ENCODE measurements at places on chromosomes 4 and X.

- DNase-seq = no peak
Measured at GRCh38 chrX:14501327-14501726, 28.0 kb upstream of the GLRA2 start.

GRCh38 chr4:75321484-75321883 lies 192.7 kb downstream of the RCHY1 start:
- DNase-seq = no peak

DNA sequence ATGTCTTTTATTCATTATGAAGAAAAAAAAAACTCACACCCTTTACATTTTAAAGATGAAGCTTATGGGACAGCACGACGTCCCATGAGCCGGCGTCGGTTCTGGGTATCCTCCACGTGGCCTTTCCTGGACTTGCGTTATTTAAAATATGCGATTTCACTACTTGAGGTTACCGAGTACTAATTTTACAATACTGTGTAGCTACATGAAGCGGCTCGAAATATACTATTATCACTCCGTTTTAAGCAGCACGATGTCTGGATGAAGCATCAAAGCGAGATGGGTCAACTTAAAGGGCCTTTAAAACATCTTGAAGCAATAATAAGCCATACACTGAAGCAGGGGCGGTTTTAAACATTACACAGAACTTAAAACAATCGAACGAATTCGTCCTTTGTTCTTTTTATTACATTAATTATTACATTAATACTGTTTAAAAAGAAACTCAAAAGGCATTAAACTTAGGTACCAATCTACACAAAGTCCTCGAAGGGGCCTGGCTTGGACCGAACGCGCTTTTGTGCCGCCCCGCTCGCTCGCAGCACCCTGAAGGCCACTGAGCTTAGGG lies 1.4 kb upstream of the KLF3 start:
- DNase-seq = no peak

- no peak for DNase-seq
Measured at GRCh38 chr4:8181844-8182243, 17.2 kb upstream of the SH3TC1 start.

DNA sequence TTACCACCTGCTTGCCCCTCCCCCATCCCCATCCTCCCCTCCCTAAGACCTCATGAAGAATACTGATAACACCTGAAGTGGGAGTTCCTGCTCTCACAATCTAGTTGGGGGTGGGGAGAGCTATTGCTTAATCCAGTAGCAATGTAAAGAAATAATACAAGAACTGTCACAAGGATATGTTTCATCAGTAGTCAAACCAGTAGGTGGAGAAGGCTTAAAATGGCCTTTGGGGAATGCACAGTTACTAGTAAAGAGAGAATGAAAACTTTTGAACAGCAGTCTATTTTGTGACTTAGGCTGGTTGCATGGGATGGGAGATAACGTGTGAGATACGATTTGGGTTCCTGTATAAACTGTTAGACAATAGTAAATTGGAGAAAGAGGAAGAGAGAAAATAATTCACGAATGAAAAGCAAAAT lies 6.0 kb downstream of the GALNT7 start:
- no peak for DNase-seq

GRCh38 chr4:145435646-145436045 lies 46.0 kb upstream of the SMAD1 start:
- no peak for DNase-seq

DNA sequence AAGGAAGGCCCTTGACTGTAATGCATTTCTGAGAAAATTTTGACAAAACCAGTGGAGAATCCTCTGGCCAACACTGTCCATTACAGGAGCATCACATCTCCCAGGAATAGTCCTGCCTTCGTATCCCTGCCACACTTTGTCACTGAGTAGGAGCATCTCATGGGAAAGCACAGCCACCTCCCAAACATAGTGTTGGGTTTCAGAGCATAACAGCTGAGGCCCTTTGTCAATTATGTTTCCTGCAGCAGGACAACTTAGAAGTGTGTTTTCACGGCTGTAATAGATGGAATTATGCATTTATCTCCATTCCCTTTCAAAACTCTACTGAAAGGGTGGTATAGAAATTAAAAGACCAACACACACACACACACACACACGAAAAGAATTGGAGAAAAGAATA lies 91.1 kb upstream of the SMAD1 start:
- no peak for DNase-seq

DNA sequence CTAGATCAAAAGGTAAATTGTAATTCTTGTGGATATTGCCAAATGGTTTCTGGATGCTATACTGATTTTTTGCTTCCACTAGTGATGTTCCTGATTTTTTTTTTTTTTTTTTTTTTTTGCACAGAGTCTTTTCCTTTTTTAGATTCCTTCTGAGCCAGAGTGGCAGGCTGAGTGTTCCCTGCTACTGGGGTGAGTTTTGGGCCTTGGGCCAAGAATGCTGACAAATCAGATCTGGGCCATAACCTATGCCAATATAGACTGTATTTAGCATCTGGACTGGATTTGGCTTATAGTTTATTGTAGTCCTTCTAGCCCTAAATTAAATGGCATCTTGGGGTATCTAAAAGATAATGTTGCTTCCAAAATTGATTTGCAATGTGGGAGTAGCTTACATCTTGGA lies 52.8 kb downstream of the REPS2 start:
- no peak for DNase-seq

GRCh38 chrX:139191286-139191685 lies 339.3 kb upstream of the F9 start:
- DNase-seq = no peak

GRCh38 chr4:183229397-183229796 lies 90.7 kb downstream of the CLDN22 start:
- no peak for DNase-seq

GRCh38 chrX:148620023-148620422 lies 119.6 kb downstream of the AFF2 start:
- DNase-seq = no peak

DNA sequence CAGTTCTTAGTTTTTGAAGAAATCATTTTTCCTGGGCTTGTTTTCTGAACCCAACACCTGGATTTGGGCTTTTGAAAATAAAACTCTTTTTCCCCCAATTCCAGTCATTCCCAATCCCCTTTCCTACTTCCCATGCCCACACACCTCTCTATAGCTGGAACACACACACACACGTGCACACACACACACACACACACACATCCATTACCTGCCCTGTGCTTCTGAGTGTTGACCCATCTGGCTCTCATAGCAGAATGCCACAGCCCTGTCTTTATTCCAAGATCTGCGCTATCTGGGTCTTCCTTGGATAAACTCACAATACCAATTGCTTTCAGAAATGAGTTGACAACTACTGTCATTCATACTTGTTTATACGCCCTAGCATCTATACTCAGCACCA lies 54.9 kb upstream of the C4orf54 start:
- DNase-seq = no peak

DNA sequence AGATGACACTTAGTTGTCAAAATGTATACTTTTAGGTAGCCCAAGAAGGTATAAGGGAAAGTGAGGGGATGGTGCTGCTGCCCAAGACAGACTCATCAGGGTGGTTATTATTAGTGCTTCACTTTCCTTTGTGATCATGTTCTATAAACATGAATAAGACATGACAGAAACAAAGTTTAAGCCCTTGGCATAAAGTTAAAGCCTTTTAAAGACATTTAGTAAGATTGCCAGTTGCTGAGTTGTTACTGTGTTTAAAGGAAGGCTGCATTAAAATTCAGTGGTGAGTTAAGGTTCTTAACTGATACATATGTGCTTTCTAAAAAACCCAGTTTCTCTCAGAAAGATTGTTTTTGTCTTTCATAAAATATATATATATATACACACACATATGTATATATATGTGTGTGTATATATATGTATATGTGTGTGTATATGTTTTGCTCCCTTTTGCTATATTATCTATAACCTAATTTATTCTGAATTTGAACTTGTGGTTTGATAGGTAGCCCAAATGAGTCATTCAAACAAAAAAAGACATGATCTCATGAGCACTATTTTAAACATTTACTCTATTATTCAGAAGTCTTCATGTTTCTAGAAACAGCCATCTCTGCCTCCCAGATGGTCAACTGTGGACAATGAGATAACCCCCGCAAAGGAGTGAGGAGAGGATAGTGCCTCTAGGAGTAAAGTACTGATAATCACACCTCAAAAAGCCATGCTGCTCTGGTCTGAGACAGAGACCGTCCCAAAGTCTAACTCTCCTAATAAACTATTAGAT lies 98.1 kb upstream of the OTUD4 start:
- DNase-seq = no peak

DNA sequence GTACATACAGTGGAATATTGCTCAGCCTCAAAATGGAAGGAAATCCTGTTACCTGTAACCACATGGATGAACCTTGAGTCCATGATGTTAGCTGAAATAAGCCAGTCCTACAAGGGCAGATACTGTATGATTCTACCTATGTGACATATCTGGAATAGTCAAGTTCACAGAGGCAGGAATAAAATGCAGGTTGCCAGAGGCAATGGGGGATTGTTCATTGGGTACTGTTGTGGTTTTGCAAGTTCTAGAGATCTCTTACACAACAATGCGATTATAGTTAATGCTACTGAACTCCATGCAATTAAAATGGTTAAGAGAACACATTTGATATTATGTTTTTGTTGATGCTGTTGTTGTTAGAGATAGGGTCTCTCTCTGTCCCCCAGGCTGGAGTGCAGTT lies 74.6 kb downstream of the SHROOM2 start:
- no peak for DNase-seq

DNA sequence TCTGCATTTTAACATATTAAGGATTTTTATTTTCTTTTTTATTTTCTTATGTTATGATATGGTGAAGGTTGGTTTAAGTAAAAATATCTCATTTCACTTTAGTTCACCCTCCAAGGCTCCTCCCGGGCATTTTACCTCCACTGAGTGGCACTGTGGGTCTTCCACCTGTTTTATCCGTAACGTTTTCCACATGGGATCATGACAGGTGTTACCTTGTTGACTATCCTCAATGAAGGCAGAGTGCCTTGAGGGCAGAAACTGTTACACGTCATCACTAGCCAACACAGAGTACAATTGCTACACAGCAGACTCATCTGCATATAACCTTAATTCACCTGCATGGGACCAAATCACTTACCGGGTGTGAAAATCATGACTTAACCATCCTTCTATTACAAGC lies 105.8 kb downstream of the GEMIN8 start:
- DNase-seq = no peak

- no peak for DNase-seq
Measured at GRCh38 chr4:122341886-122342285, 36.9 kb upstream of the ADAD1 start.

DNA sequence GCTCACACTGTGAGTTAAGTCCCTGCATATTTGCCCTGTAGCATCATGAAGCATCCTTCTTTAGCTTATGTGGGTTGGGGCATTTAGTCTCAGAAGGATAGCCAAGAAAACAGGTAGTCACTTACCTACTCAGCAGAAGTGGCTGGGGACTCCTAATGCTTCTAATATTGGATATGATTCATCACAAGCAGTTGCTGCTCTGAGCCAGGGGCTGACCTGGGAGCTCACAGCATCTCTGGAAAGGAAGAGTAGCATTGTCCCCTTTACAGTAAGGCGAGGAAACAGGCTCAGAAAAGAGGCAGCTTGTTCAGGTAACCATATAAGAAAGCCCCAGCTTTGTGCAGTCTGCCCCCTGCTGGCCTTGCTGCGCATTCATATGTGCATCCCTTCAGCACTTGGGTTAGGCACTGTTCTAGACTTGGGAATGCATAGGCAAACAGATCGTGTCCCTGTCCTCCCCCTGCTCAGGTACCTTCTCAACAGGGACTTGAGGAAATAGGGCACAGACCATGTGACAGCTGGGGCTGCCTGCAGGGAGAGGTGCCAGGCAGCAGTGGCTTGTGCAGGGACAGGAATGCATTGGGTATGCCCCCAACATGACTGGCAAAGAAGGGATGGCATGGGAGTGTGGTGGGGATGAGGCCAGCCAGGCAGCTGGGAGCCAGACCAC lies 35.7 kb upstream of the TBC1D14 start:
- no peak for DNase-seq

DNA sequence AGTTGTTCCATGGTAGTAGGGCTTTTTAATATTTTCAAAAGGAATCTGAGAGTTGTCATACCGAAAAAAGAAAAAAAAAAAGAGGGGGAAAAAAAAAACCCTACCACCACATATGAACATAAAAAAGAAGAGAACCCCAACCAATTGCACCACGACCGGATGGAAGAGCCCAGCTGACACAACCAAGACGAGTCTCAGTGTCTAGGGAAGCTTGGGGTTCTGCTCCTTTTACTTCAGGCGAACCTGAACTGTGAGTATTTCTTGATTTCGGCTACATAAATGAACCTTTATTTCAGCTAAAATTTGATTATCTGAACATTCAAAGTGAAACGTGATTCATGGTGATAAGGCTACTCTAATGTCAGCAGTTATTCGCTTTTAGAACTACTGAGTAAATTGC lies at the start of gene GPR34:
Gene GPR34, plus strand, starts transcription at position 139 of the 400 bp plus-strand sequence. CDS start 6,661 bp downstream, outside the sequence.
- no peak for DNase-seq

DNA sequence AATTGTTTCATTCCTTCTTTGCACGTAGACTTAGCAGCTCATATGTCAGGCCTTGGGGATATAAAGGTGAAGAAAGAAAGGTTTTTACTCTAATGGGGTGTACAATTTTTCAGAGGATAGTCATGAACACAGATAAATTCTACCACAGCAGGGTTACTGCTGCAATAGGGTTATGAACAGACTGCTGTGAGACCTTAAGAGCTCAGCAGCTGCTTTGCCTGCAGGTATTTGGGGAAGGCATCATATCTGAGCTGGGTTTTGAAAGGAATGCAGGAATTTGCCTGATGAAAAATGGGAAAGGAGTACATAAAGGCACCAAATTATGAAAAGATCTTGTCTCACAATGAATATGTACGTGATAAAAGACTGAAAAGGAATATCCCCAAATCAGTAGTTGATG lies 128.9 kb downstream of the CEP135 start:
- DNase-seq = no peak

GRCh38 chr4:3213106-3213425 lies 35.9 kb upstream of the MSANTD1 start:
- no peak for DNase-seq

GRCh38 chrX:1778817-1779216 lies 164.0 kb downstream of the ASMT start:
- no peak for DNase-seq

- DNase-seq = no peak
Measured at GRCh38 chr4:27094783-27095182, 234.1 kb downstream of the STIM2 start.

GRCh38 chr4:84022564-84022963 lies 476.5 kb downstream of the NKX6-1 start:
- DNase-seq = no peak

GRCh38 chr4:75101906-75102786 lies 169.2 kb downstream of the PARM1 start:
- no peak for DNase-seq

- no peak for DNase-seq
Measured at GRCh38 chrX:93419642-93420041, 253.7 kb downstream of the NAP1L3 start.

GRCh38 chr4:172124656-172125308 lies 311.6 kb downstream of the GALNTL6 start:
- no peak for DNase-seq
